CD8-positive, alpha-beta T cell (primary cell): ENCODE measurements at places on chromosomes 7 and 10.
A peak's percentile ranks its signal among the peaks of the same experiment; 100 is the strongest.

GRCh38 chr7:63027075-63027474 is 971.6 kb upstream of the ZNF722 start:
- DNase-seq: no peak

GRCh38 chr7:105806592-105807447 is 69.6 kb downstream of the ATXN7L1 start:
- DNase-seq: peak; percentile 87

DNA sequence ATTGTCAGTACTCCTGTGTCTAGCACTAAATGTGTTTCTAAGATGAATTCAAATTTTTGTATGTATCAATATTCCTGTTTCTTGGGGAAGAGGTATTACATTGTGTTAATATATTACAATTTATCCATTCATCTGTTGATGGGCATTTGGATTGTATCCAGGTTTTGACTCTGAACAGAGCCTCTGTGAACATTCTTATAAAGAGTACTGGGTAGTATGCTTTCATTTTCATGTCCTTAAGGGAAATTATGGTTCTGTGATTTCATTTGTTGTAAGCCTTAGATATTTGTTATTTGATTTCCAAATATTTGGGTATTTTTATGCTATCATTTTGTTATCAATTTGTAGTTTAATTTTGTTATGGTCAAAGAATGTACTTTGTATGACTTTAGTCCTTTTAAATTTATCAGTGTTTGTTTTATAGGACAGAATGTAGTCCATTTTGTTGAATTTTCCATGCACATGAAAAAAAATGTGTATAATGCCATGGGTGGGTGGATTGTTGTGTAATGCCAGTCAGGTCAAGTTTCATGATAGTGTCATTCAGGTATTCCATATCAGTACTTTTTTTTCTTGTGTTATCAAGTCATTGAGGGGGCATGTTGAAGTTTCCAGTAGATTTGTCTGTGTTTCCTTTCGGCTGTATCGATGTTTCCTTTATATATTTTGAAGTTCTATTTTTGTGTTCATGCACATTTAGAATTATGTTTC is 38.4 kb downstream of the STAM start:
- no peak for DNase-seq

DNA sequence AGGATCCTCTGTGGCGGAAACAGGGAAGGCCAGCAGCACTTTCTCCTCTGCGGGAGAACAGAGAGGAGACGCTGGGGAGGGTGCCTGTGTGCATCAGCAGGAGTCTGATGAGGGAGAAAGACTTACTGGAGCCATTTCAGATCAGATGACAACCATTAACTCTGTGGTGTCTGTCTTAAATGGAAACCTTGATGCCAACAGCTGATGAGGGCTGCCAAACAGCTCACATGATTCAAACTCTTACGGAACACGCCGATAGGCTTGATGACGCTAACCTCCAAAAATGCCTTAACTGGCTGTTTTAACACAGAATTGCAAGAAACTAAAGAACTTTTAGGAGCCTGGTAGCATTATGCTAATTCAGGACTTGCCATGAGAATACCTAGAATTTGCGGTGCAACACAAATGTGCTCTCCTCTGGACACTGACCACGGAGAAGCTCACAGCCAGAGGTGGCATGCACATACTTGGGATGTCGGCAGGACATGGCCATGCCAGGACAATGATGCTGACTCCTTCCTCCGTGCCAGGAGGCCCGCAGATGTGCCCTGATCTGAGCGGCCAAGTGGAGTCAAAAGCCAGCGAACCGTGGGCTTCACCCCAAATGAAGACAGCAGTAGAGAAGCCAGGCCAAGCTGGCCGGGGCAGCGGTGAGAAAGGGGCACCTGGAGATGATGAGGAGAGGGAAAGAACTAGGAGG is 154.9 kb downstream of the ZMYND11 start:
- no peak for DNase-seq

- DNase-seq: no peak
Measured at GRCh38 chr7:91814189-91814588, 66.3 kb downstream of the MTERF1 start.

DNA sequence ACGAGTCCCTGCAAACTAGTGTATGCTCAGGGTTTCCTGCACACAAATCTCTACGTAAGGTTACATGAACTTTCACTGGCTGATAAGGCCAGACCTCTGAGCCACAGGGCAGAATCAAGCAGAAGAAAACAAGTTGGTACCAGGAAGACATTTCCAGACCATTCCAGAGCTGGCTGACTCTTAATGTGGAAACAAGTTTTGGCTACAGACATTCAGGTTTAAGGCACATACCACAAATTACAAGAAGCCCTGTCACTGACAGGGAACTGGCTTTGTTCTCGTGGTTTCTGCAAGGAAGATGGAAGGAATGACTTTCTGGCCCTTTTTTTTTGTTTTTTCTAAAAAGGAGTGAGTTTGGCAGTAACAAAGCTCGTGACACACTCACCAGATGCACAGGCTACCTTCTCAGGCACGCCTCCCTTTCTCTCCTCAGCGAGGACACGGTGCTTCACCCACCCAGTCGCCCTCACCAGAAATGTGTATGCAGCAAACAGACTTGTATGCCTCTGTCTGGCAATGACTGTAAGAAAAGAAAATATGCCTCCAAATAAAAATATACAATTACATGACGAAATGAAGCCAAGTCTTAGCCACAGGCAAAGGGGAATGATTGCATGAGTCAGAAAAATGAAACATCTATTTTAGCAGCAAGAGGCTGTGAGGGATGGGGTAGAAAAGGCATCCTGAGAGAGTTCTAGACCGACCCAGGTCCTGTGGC is 22.6 kb downstream of the PLAC9 start:
- DNase-seq: no peak

DNA sequence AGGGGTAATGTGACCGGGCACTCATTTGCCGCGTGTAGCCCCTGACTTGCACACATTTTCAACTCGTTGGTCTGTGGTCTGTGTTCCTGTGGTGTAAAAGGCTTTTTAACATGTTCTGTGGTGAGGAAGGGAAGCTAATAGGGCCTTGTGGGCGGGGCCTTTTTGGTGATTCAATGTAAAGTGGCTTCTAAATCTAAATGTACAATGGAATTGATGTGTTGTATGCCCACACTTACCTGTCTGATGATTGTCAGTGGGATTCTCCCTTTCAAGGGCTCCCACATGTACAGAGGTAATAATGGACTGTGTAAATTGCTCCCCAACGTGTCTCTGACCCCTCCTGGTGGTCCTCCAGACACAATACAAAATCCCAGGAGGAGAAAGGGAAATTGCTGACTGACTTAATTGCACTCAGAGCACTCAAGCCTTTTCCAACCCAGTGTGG is 43.1 kb upstream of the GATAD1 start:
- peak; percentile 32 for DNase-seq

- no peak for DNase-seq
Measured at GRCh38 chr10:69715899-69716606, 85.7 kb upstream of the COL13A1 start.

DNA sequence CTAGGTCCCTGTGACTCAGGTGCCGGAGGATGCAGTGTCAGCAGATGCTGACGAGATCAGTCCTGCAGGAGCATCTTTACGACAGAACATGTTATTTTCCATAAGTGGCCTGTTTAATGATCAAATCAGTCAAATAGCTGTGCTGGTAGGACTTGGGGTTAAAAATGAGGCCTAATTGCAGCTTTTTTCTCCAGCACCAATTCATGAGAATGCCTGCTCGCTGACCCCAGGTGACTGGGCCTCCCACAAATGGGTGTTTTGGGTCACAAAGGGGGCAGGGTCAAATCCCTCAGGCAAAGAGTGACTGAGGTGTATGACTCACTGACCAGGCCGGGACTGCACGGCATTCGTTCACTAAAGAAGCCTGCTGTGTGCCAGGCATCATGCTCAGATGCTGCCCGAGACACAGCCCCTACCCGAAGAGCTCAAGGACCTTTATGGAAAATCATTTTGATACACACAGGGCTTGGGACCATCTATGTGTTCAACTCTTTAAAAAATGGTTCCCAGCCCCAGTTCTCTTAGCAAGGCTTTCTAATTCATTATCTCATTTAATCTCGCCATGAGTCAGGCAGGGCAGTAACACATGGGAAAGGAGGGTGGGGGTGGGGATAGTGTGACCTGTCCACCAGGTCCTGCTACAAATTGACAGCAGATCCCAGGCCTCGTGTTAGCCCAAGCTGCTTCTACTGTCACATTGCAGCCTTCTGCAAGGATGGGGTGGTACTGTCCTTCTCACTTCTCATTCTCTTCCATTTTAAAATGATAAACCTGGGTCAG is 21.1 kb downstream of the ZNF775 start:
- DNase-seq: no peak

GRCh38 chr10:16891375-16892313 is 74.4 kb upstream of the RSU1 start:
- DNase-seq: peak; percentile 63

- DNase-seq: no peak
Measured at GRCh38 chr7:29106669-29106988, 39.7 kb downstream of the CPVL start.
